Endothelial cell of umbilical vein (primary cell): ENCODE measurements at places on chromosomes 4 and X. TPM values are rescaled to one million over a fixed set of nuclear protein-coding genes. Genes with fewer than 3 reads are reported as not detected.

MAGEB1 gene
- polyA plus RNA-seq, result not detected in 2 replicates

MID1 gene
- polyA plus RNA-seq, result 18.1 and 21.3 TPM in 2 replicates

FMR1NB gene
- not detected in 2 replicates for polyA plus RNA-seq

PCDH11X gene
- not detected in 2 replicates for polyA plus RNA-seq

AFM gene
- polyA plus RNA-seq, result not detected in 2 replicates

KCTD8 gene
- polyA plus RNA-seq, result 0.36 and 0.60 TPM in 2 replicates

HTRA3 gene
- 9.0 and 10.6 TPM in 2 replicates for polyA plus RNA-seq

ABRAXAS1 gene
- 4.4 and 5.5 TPM in 2 replicates for polyA plus RNA-seq

ESX1 gene
- 0.05 TPM in 1 of 2 replicates, not detected in the other for polyA plus RNA-seq

TEC gene
- polyA plus RNA-seq, result 0.08 and 0.18 TPM in 2 replicates

MAGEC1 gene
- not detected in 2 replicates for polyA plus RNA-seq
